ENCODE measurements at places on chromosomes 12 and 14.

GRCh38 chr12:93208011-93208410, 169.7 kb upstream of the NUDT4 start:
- DNase-seq: no peak

DNA sequence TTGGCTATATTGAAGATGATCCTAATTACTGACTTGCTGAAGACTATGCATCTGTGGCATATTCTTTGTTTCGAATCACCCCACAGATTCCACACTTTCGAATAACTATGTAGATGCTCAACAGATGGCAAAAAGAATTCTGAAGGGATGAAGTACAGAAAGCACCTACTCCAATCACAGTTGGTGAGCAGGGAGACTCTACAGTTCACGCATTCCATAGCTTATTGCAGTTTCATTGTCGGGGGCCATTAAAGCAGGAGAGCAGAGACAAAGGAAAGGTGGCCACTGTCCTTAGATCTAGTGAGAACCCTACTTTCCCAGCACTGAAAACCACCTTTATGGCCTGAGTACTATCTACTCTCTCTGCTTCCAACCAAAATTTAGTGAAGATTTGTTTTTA, 191.9 kb downstream of the STXBP6 start:
- DNase-seq: no peak

- DNase-seq: no peak
Observed at GRCh38 chr12:109596418-109597244, 23.0 kb downstream of the MVK start.

- DNase-seq: no peak
Observed at GRCh38 chr14:98133806-98134205, 1138.2 kb downstream of the BCL11B start.

- DNase-seq: no peak
Observed at GRCh38 chr14:96089401-96089800, 50.2 kb downstream of the C14orf132 start.

GRCh38 chr14:79543348-79543747, 668.0 kb downstream of the DIO2 start:
- DNase-seq: no peak

DNA sequence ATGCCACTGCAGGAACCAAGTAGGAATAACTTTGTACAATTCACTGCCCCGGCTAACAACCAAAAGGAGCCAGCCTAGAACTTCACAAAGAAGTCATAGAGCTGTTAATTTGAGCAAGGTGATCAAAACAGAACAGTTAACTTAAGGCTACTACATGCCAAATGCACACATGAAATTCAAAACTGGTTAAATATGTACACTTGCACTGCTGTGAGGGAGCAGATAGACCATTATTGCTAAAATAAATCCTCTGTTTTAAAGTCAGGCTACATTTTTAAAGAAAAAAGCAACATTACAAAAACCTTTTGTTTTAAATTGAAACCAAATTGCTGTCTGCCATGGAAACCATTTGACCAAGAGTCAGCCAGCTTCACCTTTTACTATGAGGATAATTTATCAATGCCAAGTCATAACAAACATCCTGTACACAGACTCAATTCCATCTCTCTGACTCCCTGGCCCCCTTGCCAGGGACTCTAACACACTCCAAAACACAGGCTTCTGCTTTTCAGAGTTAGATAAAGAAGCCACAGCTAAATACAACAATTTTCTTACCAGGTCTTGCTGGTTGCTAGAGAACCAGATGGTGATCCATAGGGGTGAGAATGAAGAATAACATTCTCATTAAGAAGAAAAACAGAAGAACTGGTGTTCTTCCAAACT, 84.0 kb downstream of the LRP6 start:
- DNase-seq: no peak

DNA sequence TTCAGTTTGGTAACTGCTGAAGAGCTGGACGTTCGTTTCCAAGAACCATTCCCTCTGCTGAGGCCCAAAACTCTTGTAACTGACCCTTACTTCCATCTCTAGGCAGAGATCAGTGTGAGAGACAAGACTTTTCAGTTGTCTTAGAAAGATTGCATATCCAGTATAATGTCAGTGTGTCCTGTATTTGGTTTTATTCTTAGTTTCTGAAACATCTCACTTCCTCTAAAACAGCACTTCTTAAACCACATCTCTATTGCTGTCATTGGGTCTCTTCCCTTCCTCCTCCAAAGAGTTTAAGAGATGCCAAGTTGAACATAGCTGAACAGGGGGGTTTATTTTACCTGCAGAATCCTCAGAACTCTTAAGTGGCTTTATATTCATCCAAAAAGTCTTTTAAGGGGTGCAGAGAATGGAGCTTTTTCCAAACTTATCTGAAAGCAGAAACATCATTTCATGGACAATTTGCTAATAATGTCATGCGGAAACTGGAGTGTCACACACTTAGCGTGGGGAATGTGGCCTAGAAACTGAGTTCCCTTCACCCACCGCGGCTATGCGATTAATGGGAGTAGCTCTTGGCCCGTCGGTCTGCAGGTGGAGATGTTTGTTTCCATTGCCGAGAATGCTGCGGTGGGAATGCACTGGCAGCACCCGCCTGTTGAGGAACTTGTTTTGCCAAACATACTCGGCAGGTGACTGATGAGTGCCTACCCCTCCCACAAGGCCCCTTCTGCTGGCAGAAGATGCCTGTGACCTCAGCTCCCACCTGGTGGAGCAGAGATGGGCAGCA, 148.2 kb downstream of the ADGRD1 start:
- DNase-seq: no peak

GRCh38 chr12:121795034-121795968, 1.8 kb upstream of the RHOF start:
- peak; percentile 63 for DNase-seq

DNA sequence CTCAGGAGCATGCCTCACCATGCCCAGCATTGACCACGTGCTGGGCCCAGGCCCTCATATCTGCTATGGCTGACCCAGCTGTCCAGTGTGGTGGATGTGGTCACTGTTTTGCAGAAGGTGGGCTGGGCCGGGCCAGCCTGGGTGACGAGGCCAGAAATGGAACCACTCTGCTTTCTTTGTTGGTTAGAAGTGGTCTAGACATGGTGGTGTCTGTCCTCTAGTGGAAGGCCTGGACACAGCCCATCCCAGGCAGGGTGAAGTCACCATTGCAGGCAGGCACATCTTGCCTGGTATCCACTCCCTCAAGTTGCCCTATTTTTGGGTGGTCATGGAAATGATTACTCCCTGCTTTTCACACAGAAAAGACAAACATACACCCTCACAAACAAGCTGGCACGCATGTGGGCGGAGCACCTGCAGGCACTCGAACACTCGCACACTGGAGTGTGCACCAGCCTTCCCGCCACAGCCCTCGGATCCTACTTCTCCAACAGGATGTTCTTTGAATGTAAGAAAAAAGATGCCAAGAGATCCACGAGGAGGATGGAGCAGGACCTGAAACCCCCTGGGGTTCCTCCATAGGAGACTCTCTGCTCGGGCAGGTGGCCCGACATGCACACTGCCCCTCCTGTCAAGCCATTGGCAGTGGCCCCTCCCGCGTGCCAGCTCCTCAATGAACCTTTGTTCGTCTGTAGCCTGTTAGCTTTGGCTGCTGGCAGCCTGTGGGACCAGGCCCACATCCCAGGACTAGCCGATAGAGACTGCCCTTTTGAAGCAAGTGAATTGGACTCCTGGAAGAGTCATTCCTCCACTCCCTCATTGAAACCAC, 38.4 kb downstream of the MLXIP start:
- no peak for DNase-seq

GRCh38 chr12:126966498-126966897, 1300.5 kb upstream of the TMEM132C start:
- no peak for DNase-seq

GRCh38 chr14:50714450-50715073, 46.5 kb upstream of the SAV1 start:
- peak; percentile 19 for DNase-seq

- DNase-seq: no peak
Observed at GRCh38 chr14:101473795-101474562, 87.3 kb upstream of the DIO3 start.

DNA sequence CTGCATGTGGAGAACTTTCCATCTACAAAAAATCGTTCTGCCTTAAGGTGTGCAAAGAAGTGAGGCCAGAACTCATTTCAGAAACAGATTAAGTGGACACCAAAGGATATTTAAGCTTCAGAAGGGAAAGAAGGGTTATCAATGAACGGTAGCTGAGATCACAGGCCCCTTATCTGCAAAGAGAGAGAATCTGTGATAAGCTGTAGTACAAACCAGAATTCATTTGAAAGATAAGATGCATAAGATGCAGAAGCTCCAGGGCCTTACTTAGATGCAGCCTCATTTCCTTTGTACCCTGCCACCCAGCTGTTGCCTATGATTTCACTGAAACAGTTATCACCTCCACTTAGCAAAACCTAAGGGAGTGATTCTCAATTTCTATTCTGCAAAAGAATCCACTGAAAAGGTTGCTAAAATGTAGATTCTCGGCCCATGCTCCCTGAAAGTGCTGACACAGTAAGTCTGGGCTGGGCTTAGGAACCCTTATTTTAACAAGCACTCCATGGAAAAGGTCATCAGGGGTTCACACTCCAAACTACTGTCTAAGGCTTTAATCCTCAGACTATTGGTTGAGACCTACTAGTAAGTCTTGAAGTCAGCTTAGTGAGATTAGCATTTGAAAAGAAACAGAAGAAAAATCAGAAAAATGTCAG, 64.8 kb downstream of the HELB start:
- peak; percentile 40 for DNase-seq

GRCh38 chr14:77377502-77377844, 294 bp downstream of the SAMD15 start:
- DNase-seq: no peak

- no peak for DNase-seq
Observed at GRCh38 chr12:94637390-94638113, 12.8 kb downstream of the TMCC3 start.

DNA sequence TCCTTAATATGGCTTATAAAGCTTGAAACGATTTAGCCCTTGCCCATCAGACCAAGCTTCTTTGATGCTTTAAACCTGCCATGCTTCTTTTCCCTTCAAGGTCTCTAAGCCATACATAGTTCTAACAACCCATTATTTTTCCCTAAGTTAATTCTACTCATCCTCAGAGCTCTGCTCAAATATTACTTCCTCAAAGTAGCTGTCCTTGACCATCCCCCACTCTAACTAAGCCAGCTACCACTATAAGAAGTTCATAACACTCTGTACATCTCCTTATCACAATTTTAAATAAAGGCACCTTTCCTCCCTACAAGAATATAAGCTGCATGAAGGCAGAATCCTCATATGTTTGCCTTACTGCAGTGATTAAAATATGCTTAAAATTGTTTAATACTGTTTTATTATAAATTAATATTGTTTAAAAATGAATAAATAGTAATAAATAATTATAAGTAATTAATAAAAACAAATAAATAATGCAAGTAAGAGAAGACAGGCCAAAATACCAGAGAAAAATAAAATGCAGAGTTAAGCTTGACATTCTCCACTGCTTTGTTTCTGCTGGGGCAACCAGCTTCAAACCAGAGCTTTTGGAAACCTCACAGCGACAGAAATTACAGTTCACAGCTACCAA, 76.8 kb downstream of the NUMB start:
- DNase-seq: no peak

DNA sequence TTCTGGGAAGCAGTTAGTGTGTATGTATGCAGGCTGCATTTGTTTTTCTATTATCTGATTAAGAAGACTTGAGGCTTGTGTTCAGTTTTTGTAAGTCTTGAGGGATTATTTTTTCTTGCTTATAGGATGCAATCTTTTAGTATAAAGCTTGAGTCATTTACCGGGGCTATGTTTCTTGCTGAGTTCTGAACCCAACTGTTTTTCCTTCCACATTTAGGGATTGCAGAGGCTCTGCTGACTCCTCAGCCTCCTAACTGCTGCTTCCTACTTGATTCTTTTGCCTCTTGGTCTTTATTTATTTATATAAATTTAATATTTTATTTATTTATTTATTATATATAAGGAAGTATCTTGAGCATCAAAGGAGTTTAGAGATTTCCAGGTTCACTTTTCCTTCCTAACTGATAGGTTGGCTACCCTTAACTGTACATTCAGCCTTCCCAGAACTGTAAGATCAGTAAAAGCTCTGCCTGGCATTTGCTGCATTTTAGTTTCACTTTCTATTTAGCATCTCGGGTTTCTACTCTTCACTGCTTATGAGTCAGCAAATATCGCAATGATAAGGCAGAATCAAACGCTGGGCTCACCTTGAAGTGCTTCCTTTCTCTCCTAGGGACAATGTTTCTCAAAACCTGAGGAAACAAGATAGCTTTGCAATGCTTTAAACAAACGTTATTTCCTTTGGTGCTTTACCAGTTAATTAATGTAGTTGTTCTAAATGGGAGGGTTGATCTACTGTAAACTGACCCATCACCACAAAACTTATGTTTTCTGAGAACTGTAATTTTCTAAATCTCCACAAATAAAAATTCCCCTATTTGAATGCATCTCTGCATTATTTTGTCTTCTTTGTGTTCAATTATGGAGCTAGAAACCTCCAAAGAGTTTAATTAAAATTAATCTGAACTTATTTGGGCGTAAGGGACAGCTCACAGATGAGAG, 1183.7 kb upstream of the TMEM132C start:
- DNase-seq: no peak

GRCh38 chr12:12467688-12468261, 94.9 kb downstream of the DUSP16 start:
- no peak for DNase-seq

- DNase-seq: no peak
Observed at GRCh38 chr14:47826809-47827208, 151.4 kb upstream of the MDGA2 start.

DNA sequence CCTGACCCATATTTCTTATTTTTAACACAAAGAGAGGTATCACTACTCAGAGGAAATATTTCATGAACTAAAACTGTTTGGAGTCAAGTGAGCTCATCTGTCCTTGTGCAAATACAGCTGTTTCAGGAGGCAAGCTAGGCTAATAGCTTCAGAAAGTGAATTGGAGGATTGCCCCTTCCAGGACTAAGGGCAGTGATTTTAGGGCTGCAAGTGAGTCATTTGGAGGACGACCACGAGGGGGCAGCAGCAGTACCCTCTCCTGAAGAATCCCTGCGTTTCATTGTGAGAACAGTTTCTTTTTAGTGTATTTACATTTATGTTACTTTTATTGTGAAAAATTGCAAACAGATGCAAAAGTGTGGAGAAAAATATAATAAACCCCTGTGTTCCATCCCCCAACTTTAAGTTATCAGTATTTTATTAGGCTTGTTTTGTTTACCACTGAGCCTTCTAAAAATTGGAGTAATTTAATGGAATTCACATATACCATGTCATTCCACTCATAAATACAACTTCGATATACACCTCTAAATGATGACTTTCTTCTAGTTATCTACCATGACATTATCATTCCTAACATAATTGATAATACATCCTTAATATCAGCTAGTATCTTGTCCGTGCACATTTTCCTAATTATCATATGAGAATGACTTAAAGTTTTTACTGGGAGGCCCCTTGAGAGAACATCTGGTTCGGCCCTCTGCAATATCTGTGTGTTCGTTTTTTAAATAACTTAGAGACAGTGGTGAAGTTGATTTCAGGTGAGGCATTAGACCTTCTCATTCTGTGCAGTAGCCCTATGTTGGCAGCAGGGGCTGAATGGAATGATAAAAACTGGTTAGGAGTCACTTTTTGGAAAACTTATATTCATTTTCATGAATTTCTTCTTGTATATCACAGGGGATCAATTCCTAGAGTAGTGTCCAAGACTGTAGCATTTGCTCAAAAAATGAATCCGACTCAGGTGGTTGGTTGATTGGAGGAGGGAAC, 13.7 kb downstream of the FOXJ2 start:
- peak; percentile 67 for DNase-seq

GRCh38 chr12:126436041-126436440, 1370.8 kb downstream of the AACS start:
- no peak for DNase-seq

GRCh38 chr14:41604721-41605531, 1.8 kb upstream of the LRFN5 start:
- DNase-seq: peak; percentile 88
